ENCODE measurements at places on chromosomes 12 and 14. TPM values are rescaled to one million over a fixed set of nuclear protein-coding genes. Genes with fewer than 3 reads are reported as not detected.
A peak's percentile ranks its signal among the peaks of the same experiment; 100 is the strongest.

DNA sequence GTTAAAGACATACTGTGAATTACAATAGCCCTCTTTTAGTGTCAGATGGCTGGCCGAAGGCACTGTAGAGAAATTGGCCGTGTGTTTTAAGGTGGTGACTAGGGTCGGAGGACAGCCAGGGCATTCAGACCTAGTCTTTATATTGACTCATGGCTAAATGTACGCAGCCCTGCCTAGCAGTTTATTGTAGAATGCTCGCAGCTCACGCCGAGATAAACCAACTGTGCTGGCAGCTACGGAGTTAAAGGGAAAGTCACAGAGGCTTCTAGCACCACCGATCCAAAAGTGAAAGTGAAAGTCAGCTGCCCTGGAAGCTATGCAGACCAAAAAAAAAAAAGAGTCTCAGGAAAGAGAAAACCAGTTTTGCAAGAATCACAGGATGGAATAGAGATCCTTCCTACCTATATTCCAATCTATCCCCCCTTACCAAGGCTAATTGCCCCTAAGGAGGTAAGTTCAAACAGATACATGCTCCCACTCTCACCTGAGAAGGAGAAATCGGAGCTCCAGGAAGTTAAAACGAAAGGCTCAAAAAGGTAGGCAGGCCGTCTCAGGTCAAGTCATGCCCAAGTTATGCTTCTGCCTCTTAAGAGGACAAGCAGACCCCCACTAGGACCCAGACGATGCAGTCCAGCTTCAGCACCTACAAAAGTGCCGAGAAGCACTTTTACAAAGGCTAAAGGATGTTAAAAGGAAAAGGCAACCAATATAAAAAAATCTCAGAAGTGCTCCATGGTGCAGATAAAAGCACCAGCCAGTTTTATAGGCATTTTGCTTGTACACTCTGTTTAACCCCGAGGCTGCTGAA, 24.8 kb downstream of the KLRK1 start:
- peak overlapping the region; percentile 97 for H3K27ac ChIP-seq
- H3K27me3 ChIP-seq: no peaks in the 10 kb centered on the region
- H3K36me3 ChIP-seq: no peaks in the 10 kb centered on the region
- H3K4me1 ChIP-seq: peaks cover 18% of the 10 kb centered on the region

DNA sequence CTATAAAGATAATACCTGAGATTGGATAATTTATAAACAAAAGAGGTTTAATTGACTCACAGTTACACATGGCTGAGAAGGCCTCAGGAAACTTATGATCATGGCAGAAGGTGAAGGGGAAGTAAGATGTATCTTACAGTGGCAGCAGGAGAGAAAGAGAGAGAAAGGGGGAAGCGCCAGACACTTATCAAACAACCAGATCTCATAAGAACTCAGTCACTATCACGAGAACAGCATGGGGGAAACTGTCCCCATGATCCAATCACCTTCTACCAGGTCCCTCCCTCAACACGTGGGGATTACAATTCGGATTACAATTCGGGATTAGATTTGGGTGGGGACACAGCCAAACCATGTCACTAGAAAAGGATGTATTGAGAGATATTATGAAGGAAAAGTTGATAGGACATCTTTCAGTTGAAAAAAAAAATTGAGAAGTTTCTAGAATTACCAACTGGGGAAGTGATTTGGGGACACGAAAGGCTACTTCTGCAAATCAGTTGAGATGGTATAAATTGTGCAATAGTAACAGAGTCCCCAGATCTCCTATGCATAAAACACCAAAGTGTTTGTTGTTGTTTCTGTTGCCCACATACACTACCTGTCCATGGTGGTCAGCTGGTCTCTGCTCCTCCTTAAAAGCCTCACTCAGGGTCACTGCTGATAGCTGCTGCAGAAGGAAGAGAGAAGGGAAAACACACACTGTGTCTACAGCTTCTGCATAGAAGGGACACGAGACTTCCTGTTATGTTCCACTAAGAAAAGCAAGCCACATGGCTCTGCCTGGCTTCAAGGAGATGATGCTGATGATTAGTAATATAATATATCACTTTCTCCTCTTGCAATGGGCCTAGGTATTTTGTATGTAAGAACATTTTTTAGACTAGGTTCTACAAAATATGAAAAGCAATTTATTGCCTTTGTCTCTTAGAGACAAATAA, 465.5 kb downstream of the PDZRN4 start:
- H3K27ac ChIP-seq: no peak overlapping the region
- H3K4me1 ChIP-seq: no peaks in the 10 kb centered on the region
- H3K4me3 ChIP-seq: no peak overlapping the region

GRCh38 chr14:98290596-98290995, 981.4 kb downstream of the BCL11B start:
- H3K27ac ChIP-seq: no peak overlapping the region
- no peaks in the 10 kb centered on the region for H3K27me3 ChIP-seq
- DNase-seq: no peak
- H3K4me3 ChIP-seq: no peak overlapping the region
- H3K36me3 ChIP-seq: no peaks in the 10 kb centered on the region

GRCh38 chr14:104130974-104131651, 7.3 kb upstream of the KIF26A start:
- no peaks in the 10 kb centered on the region for H3K36me3 ChIP-seq
- no peak overlapping the region for H3K27ac ChIP-seq
- peaks cover 8% of the 10 kb centered on the region for H3K27me3 ChIP-seq
- peak; percentile 75 for DNase-seq
- H3K4me3 ChIP-seq: no peak overlapping the region
- H3K4me1 ChIP-seq: peaks cover 3% of the 10 kb centered on the region

GRCh38 chr12:23585156-23585781, 364.2 kb downstream of the SOX5 start:
- H3K27ac ChIP-seq: no peak overlapping the region
- DNase-seq: no peak
- H3K36me3 ChIP-seq: no peaks in the 10 kb centered on the region
- no peak overlapping the region for H3K4me3 ChIP-seq
- H3K27me3 ChIP-seq: no peaks in the 10 kb centered on the region
- H3K4me1 ChIP-seq: no peaks in the 10 kb centered on the region

DNA sequence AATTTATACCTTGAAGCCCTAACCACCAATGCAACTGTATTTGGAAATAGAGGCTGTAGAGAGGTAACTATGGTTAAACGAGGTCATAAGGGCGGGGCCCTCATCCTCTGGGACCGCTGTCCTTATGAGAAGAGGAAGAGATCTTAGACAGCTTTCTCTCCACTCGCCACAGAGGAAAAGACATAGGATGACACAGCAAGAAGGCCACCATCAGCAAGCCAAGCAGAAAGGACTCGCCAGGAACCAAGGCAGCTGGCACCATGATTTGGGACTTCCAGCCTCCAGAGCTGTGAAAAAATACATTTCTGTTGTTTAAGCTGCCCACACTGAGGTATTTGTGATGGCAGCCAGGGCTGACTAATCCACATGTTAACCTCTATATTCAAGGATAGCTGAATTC, 30.4 kb upstream of the BCAT1 start:
- no peaks in the 10 kb centered on the region for H3K36me3 ChIP-seq
- H3K4me3 ChIP-seq: no peak overlapping the region
- no peak overlapping the region for H3K27ac ChIP-seq
- no peaks in the 10 kb centered on the region for H3K4me1 ChIP-seq

GRCh38 chr12:47617476-47617875, 88.4 kb downstream of the RPAP3 start:
- DNase-seq: no peak
- no peak overlapping the region for H3K27ac ChIP-seq
- H3K36me3 ChIP-seq: no peaks in the 10 kb centered on the region

GRCh38 chr12:120041386-120042231, 52.6 kb downstream of the BICDL1 start:
- H3K4me1 ChIP-seq: no peaks in the 10 kb centered on the region
- H3K27ac ChIP-seq: no peak overlapping the region
- H3K27me3 ChIP-seq: no peaks in the 10 kb centered on the region
- peaks cover 8% of the 10 kb centered on the region for H3K36me3 ChIP-seq
- no peak overlapping the region for H3K4me3 ChIP-seq

GRCh38 chr12:25135531-25136154, 59.3 kb downstream of the DNAI7 start:
- no peaks in the 10 kb centered on the region for H3K27me3 ChIP-seq
- no peaks in the 10 kb centered on the region for H3K36me3 ChIP-seq
- H3K4me1 ChIP-seq: no peaks in the 10 kb centered on the region
- DNase-seq: no peak
- H3K4me3 ChIP-seq: no peak overlapping the region
- no peak overlapping the region for H3K27ac ChIP-seq

GRCh38 chr12:130166306-130166705, 4.0 kb downstream of the FZD10 start:
- H3K27me3 ChIP-seq: peaks cover 10% of the 10 kb centered on the region
- H3K4me1 ChIP-seq: no peaks in the 10 kb centered on the region
- no peaks in the 10 kb centered on the region for H3K36me3 ChIP-seq

Gene CPNE6
- polyA plus RNA-seq: 3.4 TPM

DNA sequence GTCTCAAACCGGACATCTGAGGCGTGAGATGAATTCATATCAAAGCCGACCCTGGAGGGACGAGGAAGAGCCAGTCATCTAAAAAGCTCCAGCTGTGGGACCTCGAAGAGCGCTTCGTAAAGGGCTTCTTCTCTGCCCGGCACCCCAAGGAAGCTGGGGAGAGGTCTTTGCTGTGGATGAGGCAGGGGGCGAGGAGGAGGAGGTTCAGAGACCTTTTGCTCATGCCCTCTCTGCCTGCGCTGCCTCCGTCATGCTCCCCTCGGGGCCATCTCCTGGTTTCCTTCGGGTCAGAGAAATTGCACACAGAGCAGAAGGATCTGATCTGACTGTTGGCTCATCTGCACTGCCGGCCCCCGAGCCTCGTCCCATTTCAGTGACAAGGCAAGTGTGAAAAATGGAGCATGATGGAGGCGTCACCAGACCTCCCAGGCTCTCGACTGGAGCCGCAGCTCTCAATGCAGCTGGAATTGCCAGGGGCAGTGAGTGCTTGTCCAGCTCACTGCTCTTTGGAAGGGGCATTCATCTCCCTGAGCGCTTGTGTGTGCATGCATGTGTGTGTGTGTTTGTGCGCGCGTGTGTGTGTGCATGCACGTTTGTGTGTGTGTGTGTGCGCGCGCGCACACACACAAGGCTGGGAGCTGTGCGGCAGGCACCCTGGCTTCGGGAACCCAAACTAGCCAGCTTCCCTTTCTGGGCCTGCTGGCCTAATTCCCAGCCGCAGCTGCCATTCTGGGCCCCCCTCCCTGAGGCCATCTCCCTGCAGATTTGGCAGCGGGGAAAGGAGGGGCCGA, 9.2 kb downstream of the CABP1 start:
- no peak overlapping the region for H3K27ac ChIP-seq
- DNase-seq: peak; percentile 19
- H3K4me1 ChIP-seq: peaks cover 7% of the 10 kb centered on the region
- peaks cover 4% of the 10 kb centered on the region for H3K27me3 ChIP-seq

DNA sequence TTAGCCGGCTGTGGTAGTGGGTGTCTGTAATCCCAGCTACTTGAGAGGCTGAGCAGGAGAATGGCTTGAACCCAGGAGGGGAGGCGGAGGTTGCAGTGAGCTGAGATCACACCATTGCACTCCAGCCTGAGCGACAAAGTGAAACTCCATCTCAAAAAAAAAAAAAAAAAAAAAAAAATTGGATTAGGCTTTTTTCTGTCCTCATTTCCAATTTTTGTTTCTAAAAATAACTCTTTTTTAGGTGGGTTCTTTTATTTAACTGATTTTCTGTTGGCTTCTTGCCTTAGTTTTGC, 863.7 kb downstream of the LRFN5 start:
- DNase-seq: no peak
- H3K27ac ChIP-seq: no peak overlapping the region
- no peaks in the 10 kb centered on the region for H3K36me3 ChIP-seq
- H3K4me3 ChIP-seq: no peak overlapping the region

DNA sequence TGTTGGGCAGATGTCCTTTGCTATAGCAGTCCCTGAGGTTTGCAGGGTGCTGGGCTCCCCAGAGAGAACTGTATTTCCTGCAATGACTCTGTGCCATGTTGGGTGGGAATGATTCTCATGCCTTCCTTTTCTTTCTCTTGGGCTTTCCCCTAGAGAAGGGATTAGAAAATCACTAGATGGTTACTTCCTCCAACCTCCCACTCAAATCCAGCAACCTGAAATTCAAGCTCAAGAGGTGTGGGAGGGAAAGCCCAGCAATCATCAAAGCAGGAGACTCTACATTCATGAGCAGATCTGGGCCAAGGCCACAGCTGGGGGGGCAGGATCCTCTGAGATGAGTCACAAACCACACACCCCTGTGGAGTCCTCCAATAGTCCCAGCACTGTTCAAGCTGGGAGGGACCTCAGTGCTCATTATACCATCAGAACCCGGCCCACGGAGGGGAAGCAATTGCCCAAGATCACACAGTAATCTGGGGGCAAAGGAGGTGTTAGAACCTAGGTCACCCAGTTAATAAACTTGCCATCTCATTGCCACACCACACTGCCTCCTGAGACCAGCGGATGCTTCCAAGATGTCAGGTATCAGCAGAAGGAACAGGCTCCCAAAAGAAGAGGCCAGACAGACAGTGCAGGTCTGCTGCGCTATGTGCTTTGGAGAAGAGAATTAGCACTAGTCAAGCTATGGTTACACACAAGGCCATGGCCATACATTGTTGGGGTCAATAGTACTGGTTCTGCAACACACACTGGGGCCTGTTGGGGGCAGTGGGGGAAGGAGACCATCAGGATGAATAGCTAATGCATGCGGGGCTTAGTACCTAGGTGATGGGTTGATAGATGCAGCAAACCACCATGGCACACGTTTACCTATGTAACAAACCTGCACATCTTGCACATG, 65.7 kb downstream of the TTC9 start:
- no peak for DNase-seq
- H3K27ac ChIP-seq: no peak overlapping the region
- no peaks in the 10 kb centered on the region for H3K27me3 ChIP-seq
- no peak overlapping the region for H3K4me3 ChIP-seq
- H3K4me1 ChIP-seq: no peaks in the 10 kb centered on the region

DNA sequence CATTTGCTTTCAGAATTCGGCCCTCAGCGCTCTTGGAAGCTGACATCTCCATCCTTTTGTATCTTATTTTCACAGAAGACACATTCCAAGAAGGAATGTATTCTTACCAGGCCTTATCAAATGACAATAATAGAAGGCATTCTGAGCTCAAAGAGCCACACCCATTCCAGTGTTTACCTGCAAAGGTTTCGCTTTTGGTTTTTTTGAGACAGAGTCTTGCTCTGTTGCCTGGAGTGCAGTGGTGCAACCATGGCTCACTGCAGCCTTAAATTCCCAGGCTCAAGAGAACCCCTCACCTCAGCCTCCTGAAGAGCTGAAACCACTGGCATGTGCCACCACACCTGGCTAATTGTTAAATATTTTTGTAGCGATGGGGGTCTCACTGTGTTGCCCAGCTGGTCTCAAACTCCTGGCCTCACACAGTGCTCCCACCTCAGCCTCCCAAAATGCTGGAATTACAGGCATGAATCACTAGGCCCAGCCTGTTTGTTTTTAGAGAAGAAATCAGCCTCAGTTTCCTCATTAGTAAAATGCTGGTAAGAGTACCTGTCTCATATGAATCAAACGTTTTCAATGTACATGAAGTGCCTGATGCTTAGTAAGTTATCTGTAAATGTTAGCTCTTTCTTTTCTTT, 69.2 kb downstream of the SLC6A12 start:
- no peak overlapping the region for H3K4me3 ChIP-seq
- H3K36me3 ChIP-seq: no peaks in the 10 kb centered on the region
- peak overlapping the region; percentile 82 for H3K27ac ChIP-seq
- no peaks in the 10 kb centered on the region for H3K27me3 ChIP-seq

GRCh38 chr12:7959701-7960121, 23.7 kb upstream of the SLC2A3 start:
- H3K27ac ChIP-seq: no peak overlapping the region
- H3K27me3 ChIP-seq: no peaks in the 10 kb centered on the region
- H3K36me3 ChIP-seq: no peaks in the 10 kb centered on the region
- no peak overlapping the region for H3K4me3 ChIP-seq
- DNase-seq: no peak

GRCh38 chr14:50000380-50001150, 107.7 kb downstream of the ARF6 start:
- DNase-seq: peak; percentile 72
- H3K36me3 ChIP-seq: no peaks in the 10 kb centered on the region
- no peaks in the 10 kb centered on the region for H3K27me3 ChIP-seq
